ENCODE measurements at places on chromosomes 2 and 18. TPM values are rescaled to one million over a fixed set of nuclear protein-coding genes. Genes with fewer than 3 reads are reported as not detected.

- no peak for DNase-seq
These were observed 75.6 kb upstream of the TACR1 start for GRCh38 chr2:75274936-75275335.

DNA sequence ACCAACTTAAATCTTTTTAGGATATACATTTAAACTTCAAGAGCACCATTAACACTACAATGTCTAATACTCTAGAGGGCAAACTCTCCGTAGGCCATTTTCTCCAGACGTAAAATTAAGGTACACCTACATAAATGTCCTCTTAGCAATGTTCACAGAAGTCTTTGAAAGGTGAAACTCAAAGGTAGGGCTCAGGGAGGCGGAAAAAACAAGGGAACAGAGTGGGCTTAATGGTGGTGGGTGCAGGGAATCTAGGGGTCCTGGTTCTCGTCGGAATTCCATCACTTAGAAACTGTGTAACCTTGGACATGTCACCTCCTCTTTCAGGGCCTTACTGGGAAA lies 668 bp downstream of the NFU1 start:
- DNase-seq: no peak

- DNase-seq: no peak
These were observed 166.8 kb downstream of the CAMKMT start for GRCh38 chr2:44528595-44528994.

GRCh38 chr2:14524041-14524802 lies 108.3 kb upstream of the LRATD1 start:
- DNase-seq: no peak

- DNase-seq: no peak
These were observed 279.2 kb upstream of the THSD7B start for GRCh38 chr2:136486115-136486514.

DNA sequence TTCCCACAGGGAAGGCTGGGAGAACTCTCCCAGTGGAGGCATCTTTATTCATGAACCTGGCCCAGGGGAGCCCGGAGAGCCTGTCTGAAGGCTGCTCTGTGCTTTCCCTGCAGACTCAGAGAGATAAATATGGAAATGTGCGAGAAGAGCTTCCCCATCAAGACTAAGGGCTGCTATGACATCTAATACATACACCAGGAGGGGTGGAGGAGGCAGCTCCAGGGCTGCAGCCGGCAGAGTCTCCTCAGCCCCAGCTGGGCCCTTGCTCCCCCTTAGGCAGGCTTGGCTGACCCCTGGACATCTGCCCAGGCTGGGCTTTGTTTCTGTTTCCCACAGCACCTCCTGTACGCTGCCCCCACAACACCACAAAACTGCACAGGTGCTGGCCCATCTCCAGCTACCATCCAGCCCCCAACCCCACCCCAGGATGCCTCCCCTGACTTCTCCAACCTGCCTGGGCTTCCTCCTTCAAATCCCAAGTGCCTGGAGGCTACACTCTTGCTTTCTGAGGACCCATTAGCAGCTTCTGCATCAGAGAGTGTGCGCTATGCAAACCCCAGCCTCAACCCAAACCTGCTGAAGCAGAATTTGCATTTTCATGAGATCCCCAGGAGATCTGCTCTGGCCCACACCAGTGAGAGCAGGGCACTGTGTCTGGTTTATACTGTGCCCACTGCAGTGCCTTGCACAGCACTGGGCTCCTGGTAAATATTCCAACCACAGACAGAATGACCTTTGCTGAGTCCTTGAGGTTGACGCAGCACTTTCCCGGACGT lies 96.8 kb downstream of the VSNL1 start:
- DNase-seq: no peak

- no peak for DNase-seq
These were observed 2.6 kb downstream of the BZW1 start for GRCh38 chr2:200814276-200814815.

DNA sequence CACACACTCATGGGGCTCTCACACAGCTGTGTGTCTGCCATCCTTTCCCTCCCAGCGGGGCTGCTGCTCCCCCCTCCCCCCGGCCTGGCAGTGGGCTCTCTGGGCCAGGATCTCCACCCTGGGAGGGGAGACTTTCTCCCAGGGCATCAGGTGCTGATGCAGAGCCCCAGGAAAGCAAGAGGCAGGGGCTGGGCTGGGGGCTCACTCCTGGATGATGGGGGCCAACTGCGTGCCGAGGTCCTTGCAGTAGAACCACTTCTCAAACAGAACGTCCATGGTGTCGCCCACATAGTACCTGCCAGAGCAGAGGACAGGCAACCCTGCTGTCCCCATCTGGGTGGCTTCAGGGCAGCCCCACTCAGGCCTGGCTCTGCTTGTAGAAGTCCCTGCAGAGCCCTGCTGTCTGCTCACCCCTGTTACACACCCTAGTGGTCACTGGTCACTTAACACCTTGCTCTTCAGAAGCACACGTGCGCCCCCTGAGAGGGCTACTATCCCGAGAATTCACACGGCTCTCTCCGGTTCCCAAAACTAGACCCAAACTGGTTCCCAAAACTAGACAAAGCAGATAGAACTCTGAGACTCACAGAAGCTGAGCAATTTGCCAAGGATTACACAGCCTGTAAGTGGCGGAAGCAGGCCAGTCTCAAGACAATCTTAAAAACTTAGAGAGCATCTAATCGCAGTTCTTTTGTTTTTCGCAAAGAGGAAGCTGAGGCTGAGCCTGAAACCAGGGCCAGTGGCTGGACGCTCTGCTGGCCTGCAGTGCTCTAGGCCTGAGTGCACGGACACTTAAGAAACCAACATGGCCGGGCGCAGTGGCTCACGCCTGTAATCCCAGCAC lies 6.6 kb upstream of the OXER1 start:
- DNase-seq: peak; percentile 85

- no peak for DNase-seq
These were observed 58.6 kb downstream of the NCK2 start for GRCh38 chr2:105803337-105803736.

DNA sequence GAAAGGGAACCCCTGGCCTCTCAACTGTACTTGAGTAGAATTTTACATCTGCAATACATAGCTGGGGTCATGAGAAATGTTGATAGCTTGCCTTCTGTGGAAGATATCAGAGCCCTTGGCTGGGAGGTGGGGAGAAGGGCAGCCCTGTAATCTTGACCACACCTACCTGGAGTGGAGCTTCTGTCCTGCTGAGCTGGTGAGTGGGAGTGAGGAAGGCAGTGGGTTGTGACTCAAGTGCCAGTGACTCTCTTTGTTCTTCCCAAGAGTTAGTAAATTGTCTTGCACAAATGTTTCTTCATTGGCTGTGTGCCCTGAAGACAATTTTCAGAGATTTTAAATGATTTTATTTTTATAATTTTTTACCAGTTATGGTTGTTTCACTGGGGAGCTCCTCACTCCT lies 277.3 kb downstream of the MBD5 start:
- DNase-seq: no peak

DNA sequence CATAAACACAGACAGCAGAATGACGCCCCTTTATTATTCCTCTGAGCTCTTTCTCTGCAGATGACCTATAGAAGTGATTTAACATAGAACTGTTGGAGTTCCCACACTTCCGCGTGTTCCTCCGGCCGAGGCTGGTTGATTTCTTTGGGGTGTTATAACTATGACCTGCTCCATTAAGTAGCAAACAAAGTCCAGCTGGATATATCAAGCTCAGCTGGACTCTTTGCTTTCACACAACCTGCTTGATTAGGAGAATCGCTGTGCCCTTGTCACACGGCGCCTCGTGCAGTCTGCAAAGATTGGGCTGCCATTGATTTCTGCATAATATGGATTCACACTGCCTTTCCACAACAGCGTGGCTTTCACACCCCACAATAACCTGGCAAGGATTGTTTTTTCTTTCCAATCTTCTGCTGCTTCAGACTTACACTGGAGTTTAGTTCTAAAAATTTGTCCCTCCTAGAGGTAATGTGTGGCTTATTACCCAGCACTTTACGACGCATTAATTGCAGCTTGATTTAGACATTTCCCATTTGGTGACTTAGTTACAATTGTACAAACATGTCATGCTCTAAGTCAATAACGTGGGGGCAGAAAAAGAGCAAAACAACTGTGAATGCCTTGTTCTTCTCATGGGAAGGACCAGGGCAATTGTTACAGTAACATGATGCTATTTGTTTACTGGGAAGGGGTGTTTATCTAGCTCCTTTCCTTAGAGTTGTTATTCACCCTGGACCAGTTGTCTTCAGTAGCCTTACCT lies 485.7 kb downstream of the TXNL1 start:
- DNase-seq: no peak

DNA sequence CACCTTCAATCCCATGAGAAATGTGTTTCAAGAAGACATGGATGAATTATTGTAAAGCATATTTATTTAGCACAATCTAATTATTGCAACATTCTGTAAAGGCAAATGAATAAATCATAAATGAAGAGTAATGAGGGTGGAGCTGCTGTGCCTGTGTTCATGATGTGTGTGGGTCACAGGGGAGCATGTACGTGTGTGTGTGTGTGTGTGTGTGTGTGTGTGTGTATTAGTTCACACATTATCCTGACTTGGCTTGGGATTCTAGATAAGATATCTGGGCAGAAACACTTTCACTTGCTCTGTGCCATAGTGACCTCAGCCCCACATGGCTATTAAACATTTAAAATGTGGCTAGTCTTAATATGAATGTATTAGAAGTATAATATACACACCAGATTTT lies 361.8 kb downstream of the ALK start:
- DNase-seq: no peak

DNA sequence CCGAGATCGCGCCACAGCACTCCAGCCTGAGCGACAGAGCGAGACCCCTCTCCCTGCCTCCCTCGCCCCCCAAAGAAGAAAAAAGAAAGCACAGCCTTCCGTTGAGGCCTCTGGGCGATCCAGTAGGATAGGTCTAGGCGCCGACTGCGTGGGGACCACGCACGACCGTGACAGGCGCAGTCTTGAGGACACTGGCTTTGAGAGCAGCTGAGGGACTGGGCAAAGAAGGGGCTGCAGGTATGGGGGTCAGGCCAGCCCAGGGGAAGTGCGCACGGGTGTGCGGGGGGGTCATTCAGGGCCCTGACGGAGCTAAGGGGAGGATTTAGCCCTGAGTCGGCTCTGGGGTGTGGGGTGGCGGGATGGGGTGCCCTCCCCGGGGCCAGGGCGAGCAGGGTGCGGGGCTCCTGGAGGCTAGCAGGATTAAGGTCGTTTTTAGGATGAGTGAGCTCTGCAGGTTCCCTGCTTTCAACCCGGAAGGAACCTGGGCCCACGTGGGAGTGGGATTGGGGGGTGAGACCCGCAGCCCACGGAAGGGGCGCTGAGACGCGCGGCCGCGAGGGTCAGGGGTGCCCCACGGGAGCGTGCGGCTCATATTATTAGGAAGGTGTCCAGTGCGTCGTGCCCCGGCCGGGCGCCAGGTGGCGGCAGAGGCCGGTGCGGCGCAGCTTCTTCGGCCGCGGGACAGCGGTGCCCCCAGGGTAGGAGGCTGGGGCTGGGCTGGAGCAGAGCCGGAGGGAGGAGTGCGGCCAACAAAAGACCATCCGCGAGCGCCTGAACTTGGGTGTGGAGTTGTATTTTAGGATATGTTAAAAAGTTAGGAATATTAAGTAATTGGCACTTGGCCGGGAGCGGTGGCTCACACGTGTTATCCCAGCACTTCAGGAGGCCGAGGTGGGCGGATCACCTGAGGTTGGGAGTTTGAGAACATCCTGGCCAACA lies 20.5 kb upstream of the ZNF236 start:
- peak; percentile 71 for DNase-seq

DNA sequence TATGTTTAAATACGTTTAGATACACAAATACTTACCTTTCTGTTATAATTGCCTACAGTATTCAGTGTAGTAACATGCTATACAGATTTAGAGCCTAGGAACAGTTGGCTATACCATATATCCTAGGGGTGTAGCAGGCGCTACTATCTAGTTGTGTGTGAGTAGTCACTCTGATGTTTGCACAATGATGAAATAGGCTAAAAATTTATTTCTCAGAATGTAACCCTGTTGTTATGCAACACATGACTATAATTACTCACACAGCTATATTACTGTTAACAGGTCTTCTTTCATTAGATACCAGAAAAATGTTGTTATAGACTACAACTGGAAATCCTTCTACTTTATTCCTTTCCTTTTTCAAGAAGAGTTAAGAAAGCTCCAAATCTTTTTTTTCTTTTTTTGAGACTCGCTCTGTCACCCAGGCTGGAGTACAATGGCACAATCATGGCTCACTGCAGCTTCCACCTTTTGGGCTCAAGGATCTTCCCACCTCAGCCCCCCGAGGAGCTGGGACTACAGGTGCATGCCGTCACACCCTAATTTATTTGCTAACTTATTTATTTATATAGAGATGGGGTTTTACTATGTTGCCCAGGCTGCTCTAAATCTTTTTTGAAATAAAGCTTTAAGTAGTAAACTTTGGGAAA lies 48.5 kb downstream of the C2orf74 start:
- no peak for DNase-seq

- DNase-seq: no peak
These were observed 55.4 kb upstream of the THUMPD2 start for GRCh38 chr2:39834426-39834825.

- no peak for DNase-seq
These were observed 297.6 kb downstream of the CDH7 start for GRCh38 chr18:66048406-66048805.

DNA sequence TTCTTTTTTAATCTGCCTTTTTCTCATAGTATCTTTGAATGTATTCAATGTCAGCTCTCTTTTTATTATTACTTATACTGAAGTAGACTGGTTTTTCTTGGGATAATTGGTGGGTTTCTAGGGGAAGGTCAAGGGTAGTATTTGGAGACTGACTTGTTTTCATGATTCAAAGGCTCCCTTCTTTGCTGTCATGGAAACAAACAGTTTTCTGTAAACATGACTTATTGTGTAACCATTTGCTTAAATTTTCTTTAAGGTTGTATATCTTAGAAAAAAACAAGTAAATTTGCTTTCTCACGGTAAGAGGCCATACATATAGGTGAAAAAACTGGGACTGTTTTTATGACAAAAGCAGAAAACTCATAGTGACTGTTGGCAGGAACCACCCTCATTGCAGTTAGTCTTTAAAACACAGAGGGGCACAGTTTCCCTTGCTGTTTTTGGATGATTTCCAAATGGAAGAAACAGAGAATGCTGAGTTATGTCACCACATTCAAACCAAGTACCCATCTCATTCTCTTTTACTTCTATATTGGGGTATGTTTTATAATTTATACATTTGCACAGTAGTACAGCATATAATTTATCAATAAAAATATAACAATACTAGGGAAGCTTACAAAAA lies 5.8 kb upstream of the RDH14 start:
- no peak for DNase-seq

GRCh38 chr2:25301453-25302352 lies 40.0 kb downstream of the DNMT3A start:
- DNase-seq: no peak

- DNase-seq: no peak
These were observed 787.9 kb upstream of the RAB6C start for GRCh38 chr2:129191530-129191929.

Gene CHRND
- polyA plus RNA-seq: not detected

Gene CAPN10
- polyA plus RNA-seq: 26.1 TPM

Gene MYO7B
- polyA plus RNA-seq: not detected

Gene KANSL3
- polyA plus RNA-seq: 31.3 TPM

Gene SERPINB11
- not detected for polyA plus RNA-seq

Gene SGPP2
- not detected for polyA plus RNA-seq

Gene GNAL
- polyA plus RNA-seq: not detected

Gene SP9
- polyA plus RNA-seq: 0.20 TPM

Measured in K562 (cell line).